Stimulated activated CD8-positive, alpha-beta memory T cell treated with anti-CD3 and anti-CD28 coated beads, Interleukin-2, amount 100 ng/mL, for 1 hour (primary cell): ENCODE measurements at places on chromosomes 11 and 22.

DNA sequence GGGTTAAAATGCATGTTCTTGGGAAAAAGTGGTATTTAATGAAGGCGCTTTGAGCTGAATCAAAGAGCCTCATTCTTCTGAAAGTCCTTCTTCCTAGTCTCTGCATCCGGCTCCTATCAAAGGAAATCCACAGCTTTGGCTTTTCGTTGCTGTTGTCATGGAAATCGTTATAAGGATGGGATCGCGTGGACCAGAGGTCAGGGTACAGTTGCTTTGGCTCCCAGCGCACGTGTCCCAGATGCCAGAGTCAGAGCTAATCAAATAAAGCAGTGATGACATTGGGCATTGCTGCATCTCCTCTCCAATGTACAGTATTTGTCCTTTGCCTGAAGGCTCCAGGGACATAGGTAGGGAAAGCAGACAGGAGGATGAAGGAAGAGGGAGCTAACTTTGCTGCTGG, 181.9 kb downstream of the MYO18B start:
- DNase-seq, result no peak

DNA sequence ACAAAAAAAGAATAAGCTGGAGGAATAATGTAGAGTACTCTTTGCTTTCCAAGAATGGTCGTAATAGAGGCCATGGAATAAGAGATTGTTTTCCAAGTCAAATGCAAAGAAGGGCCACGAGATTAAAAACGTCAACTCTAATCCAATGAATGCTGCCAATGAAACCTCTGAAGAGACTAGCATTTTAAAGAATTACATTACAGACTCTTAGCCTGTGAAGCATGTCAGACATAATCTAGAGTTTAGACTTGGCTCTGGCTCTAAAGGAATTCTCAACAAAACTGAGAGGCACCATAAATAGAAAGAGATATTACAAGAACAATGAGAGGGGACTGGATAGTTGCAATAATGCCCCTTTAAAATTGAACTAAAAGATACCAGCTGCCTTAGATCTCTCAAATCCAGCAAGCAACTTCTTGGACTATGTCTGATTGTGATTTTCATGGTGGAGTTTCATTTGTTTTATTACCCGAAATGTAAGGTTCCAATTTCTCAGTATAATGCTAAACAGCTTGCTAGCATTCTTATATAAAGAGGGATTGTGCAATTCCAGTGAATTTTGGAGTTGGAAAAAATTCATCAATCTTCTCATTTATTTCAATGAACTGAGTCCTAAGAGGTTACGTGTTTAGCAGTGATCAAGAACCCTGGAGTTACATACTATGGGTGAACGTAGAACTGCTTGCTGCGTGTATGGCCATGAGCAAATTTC, 5.6 kb downstream of the ETS1 start:
- DNase-seq, result no peak

GRCh38 chr22:37340331-37341262, 58.3 kb downstream of the CYTH4 start:
- DNase-seq, result no peak

GRCh38 chr11:112785719-112786118, 175.5 kb upstream of the NCAM1 start:
- no peak for DNase-seq

DNA sequence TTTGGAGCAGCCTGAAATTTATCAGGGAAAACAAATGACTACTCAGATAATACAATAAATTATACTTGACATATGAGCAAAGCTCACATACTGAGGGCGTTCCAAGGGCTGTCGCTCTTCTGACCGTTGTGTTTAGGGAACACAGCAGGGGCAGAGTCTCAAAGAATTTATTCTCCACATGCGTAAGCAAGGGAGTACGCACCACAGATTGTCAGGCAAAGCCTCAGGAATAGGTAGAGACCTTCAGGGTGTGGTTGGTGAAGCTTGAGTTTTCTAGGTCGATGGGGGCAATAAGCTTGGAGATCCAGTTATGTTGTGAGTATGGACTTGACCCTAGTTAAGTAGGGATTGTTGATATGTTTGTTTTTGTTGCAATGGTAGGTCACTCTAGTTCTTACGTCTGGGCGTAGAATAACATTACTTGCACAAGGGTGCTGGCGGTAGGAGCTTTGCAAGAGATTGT, 830 bp downstream of the ACAT1 start:
- no peak for DNase-seq

GRCh38 chr11:78957476-78958245, 383.0 kb upstream of the NARS2 start:
- DNase-seq, result no peak

DNA sequence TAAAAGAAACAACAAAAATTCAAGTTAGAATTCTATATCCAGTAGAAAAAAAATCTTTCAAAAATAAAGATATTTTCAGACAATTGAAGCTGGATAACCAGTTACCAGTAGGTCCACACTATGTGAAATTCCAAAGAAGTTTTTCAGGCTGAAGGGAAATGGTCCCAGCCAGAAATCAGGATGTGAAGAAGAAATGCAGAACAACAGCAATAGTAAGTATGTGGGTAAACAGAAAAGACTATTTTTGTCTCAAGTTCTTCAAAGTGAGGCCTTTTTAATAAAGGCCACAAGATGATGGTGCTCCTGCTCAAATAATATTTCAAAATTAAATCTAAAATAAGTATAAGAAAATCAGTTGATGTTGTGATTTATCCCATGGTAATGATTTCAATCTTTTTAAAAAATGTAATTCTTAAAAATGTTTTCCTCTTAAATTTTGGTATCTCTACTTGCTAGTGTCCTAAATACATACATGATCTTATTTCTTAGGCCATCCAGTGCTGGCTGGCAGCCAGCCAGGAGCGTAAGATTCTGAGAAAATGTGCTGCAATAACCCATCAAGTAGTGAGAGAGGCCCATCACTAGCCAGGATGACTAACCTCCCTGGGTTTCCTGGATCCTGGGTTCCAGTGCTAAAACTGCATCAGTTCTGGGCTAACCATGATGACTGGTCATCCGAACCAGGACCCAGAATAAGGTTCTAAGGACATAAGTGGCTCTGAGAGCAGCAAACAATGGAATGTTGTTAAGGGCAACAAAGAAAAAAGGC, 15.6 kb upstream of the UCP3 start:
- no peak for DNase-seq

GRCh38 chr11:122995526-122995925, 13.9 kb upstream of the BSX start:
- no peak for DNase-seq

DNA sequence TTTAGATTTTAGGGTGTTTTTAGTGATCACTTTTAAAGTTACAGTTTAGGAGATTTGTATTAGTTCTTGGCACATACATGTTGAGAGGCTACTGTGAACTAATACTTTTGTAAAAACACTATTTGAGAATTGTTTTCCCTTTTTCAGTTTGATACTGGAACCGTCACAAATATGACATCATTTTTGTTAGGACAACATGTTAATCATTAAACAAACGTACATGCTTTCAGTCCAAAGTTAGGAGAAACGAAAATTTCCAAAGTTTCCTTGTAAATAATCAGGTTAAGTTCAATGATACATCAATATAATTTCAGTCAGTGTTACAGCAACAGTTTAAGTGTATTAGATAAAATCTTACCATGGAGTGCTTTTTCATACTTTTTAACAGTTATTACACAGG, 53.1 kb downstream of the SPECC1L start:
- no peak for DNase-seq

- DNase-seq, result no peak
Observed at GRCh38 chr11:128532572-128533091, 54.7 kb downstream of the ETS1 start.

GRCh38 chr22:39292561-39293074, 26.8 kb downstream of the RPL3 start:
- DNase-seq, result no peak

- no peak for DNase-seq
Observed at GRCh38 chr11:80523057-80523456, 1082.2 kb upstream of the TENM4 start.

DNA sequence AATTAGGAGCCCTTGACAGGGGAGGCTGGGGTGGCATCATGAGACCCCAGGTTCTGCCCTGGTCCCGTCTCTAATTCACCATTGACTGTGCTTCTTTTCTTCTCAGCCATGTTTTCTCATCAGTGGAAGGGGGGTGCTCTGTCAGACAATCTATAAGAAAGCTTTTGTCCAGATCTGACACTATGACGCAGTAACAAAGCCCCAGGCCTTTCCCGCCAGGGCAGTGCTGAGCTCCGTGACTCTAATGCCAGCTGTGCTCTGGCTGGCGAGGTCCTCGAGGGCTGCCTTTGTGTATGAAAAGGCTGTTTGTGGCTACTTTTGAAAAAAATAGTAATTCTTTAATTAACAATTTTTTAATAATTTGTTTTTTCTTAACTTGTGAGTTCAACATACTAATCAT, 3.2 kb downstream of the CD6 start:
- DNase-seq, result no peak

DNA sequence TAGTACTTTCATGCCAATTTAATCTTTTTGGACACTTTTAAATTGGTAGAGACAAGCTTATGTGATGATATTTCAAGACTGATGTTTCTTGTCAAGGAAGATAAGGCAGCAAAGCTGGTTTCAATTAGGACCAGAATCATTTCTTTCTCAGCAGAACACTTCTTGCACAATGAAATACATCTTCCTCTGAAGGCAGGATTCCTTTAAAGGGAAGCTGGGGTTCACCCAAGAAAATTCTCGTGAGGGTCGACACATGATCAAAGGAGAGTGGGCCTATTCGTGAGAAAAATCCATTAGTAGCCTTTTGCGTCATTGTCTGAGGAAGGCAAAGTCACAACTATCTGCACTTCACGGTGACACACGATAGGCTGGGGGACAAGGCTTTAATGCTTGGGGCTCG, 17.6 kb downstream of the TTC12 start:
- DNase-seq, result no peak

GRCh38 chr11:118274186-118274585, 10.1 kb upstream of the MPZL2 start:
- no peak for DNase-seq

DNA sequence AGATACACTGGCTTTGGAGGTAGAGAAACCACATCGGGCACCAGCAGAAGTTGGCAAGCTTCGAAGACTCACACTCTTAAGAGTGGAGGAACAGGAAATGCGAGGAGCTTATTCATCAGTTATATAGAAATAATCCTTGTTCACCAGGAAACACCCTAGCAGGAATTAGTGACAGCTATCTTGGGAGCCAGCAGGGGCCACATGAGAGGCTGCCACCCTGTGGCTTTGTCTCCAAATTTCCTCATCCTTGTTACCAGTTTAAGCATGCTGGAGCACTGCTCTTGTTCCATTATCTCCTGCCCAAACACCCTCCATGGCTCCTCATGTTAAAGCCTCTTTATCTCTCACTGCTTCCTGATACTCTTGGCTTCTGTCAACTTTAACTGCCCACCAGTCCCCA, 131.0 kb downstream of the PLEKHA7 start:
- DNase-seq, result no peak

GRCh38 chr11:47378010-47378835, at the start of gene SPI1:
SPI1 (minus strand) TSS chr11:47378547; CDS start chr11:47378353, 194 bp downstream.
- DNase-seq, result no peak

DNA sequence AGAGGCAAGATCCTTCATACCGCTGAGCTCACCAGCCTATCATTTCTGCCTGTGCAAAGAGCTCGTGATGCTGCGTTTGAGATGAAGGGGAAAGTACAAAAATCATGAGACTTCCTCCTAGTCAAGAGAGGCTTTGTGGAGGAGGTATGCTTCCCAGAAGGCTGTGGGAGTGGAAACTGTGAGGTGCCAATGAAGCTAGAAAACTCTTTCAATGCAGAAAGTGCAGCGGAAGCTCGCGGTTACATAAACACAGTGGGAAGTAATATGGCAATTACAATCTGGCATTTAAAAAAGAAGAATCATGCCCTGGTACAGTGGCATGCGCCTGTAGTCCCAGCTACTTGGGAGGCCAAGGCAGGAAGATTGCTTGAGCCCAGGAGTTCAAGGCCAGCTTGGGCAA, 134.8 kb downstream of the EHF start:
- no peak for DNase-seq

DNA sequence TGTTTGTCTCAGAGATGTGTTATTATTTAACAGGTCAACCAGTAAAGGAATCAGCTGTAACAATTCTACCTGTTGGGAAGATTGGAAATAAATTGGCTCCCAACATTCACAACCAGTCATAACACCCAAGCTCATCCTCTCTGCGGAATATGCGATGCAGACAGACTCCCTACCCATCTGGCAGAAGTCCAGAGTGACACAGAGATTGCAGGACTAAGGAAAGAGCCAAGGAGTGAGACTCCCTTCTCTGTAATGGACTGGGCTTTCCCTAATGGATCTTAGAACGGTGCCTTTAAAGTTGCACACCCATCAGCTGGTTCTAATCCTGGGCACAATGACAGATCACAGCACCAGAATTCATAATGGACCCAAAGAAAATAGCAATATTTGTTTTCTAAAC, 27.8 kb upstream of the UBASH3B start:
- no peak for DNase-seq

DNA sequence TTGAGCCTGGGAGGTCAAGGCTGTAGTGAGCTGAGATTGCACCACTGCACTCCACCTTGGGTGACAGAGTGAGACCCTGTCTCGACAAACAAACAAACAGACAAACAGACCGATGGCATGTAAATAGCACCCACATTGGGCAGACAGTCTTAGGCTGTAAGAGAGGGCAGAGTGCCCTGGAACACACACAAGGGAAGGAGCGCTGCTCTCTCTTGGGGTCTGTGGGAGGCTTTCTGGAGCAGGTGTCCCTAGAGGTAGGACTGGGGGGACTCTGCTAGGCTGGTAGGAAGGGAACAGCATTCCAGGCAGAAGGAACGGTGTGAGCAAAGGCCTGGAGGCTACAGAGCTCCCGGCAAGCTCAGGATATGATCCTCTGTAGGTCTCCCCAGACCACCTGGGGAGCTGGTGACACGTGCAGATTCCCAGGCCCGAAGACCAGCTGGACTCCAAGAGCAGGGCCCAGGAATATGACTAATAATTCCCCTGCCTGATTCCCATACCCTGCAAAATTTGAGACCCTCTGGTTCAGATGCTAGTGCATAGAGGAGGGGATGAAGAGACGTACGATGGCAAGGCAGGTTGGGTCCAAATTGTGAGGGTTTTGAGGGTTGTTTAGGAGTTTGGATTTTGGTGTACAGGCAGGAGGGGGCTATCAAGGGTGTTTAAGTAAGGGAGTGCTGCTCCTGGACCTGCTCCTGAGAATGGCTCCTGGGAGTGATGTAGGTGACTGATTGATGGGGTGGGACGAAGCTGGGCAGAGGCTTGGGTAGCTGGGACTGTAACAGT, 11.6 kb downstream of the SMIM38 start:
- DNase-seq, result no peak

GRCh38 chr11:69099180-69099579, 50.4 kb downstream of the TPCN2 start:
- no peak for DNase-seq

- DNase-seq, result no peak
Observed at GRCh38 chr22:23822101-23822671, 16.6 kb downstream of the DERL3 start.
